ENCODE measurements at places on chromosomes 4 and X.

DNA sequence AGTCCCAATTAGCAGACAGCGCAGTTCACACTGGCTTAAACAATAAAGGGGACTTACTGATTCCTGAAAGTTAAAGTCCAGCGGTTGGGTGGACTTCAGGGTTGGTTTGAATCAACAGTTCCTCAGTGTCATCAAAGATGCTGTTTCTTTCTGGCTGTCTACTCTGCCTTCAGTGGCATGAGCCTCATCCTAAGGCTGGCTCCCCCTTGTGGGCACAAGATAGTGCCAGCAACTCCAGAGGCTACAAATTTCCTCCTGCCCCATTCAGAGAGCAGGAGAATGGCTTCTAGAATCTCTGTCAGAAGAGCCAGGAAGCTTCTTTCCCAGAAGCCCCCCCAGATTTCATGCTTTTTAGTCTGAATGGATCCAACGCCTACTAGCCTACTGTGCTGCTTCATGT, 82.4 kb upstream of the MTM1 start:
- DNase-seq = no peak

GRCh38 chr4:27248829-27249228, 388.2 kb downstream of the STIM2 start:
- DNase-seq = no peak

- DNase-seq = no peak
These were observed 4.0 kb downstream of the TRPC5 start for GRCh38 chrX:112078606-112079005.

GRCh38 chrX:3326681-3327080, 19.8 kb downstream of the MXRA5 start:
- no peak for DNase-seq

DNA sequence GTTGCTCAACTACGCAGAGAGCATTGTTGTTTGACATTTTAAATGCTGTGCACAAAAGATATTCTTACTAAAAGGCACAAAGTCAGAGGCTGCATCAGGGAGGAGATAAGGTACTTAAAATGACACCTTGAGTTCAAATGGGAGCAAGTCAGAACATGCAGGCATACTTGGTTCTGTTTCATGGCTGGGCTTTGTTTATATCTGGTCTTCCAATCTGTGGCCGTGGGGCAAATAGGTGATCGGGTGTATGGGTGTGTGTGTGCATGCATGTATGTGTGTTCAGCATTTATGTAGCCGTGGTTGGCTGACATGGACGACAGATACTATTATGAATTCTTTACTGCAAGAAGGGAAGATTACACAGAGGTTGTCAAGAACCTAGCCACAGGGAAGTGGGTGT, 106.1 kb downstream of the RASL11B start:
- no peak for DNase-seq

DNA sequence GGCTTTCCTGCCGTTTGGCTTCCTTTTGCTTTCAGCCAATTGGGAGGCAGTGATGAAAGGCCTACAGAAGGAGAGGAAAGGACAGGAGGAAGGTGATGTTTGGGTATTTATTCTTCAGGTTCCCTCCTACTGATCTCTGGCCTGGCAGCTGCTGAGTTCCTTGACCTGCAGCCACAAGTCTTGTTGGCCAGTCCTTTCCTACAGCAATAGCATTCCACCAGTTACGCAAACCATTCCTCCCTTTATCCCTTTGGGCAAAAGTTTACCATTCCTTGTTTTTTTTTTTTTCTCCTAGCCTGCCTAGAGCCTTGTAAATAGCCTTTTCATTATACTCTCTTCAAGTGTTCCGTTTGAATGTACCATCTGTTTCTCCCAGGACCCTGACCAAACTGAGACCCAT, 198.1 kb upstream of the FTHL17 start:
- no peak for DNase-seq

DNA sequence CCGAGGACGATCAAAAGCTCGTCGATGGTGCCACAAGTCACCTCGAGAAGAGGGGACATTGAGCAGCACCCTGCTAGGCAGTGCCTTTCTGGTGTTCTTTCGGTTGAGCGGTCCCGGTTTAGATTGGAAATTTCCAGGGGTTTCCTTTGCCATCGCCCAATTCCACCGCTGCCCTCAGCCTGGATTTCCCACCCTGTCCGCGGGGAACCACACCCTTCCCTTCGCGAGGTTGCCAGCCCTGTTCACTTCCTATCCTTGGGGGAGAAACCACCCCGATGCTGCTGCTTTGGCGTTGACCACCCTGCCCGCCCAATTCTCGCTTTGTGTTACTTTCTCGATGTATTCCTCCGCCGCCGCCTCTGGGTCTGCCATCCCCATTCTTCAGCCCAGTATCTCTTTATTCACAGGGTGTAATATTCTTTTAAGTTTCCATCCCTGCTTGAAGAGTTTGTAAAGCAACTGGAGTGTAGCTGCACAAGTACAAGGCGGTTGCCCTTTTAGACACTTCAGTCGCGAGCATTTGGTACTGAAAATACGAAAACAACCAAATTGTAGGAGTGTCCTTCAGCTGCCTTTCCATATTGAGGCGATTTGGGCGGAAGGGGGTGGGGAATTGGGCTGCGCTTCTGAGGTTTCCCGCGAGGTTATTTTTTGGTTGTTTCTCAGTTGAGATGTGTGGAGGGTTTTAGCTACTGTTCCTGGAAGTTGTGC, 1.1 kb downstream of the OGT start:
- peak; percentile 36 for DNase-seq

GRCh38 chr4:82433791-82434190, 3.4 kb downstream of the ENOPH1 start:
- DNase-seq = no peak
